ENCODE measurements at places on chromosomes 1 and 21.

DNA sequence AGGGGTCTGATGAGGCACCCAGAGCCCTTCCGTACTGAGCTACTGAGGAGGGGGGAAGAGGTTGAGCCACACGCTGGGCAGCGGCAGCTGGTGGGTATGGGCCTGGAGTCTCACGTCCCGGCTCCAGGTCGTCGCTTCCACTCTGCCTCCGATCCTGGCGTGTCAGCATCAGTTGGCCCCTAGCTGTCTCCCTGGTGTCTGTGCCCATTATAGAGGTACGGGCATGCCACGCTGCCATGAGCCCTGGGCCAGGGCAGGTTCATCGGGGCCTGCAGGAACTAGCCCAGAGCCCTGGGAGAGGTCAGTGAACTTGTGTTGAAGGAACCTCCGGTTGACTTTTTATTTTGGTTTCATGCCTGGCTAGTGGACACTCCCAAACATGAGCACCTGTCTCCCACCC lies 18.2 kb downstream of the COQ8A start:
- DNase-seq, result no peak

DNA sequence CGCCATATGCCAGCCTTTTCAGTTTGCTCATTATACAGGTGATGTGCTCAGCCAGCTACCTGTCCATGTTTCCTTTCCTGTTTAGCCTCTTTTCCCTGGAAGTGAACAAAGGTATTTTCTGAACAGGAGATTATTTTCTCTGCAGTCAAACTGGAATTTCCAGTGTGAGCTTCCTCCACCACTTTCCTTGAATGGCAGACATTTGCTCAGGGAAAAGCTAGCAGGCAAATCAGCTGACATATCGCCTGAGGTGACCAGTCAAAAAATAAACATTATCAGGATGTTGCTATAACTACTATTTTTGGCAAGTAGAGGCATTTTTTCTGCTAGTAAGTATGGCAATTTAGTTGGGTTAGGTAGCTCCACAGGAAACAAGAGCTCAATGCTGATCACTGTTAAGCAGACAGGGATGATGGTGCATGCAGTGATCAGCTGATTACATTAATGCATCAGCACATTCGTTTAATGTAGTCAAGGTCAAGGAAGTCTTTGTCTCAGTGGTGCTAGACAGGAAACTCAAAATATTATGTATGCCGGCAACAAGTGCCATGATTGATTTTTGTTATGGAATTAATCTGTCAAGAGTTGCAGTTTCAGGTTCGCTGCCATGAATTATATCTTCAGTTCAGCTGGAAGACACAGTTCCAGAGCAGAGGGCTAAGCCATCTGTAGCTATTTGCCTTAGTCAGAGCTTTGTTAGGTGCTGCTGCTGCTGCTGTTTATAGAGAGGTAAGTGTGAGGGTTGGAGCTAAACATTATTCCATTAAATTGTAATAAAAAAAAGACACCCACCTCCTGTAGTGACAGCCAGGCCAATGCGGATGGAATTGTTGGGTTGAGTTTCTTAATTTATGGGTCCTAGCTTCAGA lies 179.7 kb upstream of the ST6GALNAC5 start:
- DNase-seq, result no peak

DNA sequence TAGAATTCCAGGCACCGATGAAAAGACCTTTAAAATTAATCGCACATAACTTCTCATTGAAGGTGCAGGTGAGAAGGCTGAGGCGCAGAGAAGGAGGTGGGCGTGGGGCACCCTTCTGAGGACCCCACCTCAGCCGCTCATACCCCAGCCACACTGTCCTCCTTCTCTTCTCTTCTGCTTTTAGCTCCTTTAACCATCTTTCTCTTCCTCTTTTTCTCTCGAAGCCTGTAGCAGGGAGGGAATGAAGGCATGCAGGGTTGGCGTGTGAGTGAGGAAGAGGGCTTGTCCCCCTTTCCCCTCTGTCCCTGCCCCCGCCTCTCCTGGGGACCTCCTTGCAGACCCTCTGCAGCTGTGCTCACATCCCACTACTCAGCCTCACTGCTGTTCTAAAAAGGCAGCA lies 57.8 kb upstream of the CACNA1E start:
- DNase-seq, result no peak

DNA sequence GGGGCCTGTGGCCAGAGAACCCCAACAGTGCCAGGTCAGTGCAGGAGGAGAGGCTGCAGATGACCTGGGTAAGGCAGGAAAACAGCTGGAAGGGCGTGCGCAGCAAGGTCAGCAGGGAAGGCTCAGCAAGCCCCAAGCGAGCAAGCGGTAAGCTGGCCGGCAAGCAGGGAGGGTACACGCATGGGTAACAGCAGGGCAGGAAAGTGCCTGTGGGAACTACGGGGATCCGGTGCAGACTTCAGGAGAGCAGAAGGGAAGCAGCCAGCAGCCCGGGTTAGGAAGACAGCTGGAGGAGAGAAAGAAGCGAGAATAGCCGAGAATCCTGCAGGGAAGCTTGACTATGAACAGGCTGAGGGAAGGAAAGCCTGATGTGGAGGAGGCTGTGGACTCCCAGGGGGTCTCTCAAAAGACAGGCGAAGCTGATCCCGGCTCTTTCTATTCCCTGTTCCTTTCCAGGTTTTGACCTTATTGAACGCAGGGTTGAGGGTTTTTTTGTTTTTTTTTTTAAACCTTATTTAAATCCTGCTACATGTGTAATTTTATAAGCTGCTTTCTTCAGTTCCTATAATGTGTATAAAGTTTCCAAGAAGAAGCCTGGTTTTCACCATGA lies 20.9 kb downstream of the UMODL1 start:
- no peak for DNase-seq

DNA sequence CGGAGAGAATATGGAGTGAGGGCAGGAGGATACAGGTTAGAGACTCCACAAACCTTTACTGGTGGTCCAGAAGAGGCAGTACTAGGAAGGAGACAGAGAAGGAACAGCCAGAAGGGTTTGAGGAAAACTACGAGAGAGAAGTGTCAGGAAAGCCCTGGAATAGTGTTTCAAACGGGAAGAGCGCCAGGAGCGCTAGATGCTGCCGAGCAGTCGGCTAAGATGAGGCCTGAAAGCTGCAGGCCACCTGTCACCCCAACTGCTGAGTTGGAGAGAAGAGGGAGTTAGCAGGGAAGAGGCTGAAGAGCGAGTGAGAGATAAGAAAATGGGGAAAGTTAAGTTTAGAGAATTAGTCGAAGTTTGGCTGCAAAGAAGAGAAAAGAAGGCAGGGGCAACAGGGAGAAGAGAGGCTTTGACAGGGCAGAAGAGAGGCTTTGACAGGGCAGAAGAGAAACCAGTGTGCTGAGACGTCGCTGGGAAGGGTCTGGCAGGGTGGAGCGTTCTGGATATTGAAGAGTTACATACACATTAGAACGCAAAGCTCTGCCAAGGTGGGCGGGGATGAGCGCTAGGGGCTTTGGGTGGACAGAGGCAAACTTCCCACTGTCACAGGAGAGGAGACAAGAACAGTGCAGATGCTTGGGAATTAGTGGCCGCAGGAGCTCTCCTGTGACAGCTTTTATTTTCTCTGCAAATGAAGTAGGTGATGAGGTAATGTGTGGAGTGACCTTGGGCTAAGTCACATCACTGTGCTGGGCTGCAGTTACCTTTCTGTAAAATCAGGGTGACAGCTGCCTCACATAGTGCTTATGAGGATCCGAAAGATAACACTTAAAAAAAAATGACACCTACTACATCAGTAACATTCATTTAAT lies 31.2 kb downstream of the PCSK9 start:
- DNase-seq, result no peak

DNA sequence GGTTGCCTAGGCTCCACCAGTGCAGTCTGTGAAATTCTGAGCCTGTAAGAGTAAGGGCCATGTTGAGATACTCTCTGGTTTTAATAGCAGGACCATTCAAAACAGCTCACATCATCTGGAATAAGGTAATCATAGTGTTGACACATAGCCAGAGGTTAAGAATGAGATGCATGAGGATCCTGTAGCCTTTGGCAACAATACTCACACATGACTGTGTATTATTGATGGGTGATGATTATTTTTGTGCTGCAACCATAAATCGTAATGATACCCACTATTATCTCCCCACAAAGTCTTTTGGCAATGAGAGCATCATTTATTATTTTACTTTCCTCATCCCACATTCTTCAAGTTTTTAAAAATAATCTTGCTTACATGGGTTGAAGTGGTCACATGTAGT lies 35.5 kb downstream of the KCNK2 start:
- DNase-seq, result no peak

DNA sequence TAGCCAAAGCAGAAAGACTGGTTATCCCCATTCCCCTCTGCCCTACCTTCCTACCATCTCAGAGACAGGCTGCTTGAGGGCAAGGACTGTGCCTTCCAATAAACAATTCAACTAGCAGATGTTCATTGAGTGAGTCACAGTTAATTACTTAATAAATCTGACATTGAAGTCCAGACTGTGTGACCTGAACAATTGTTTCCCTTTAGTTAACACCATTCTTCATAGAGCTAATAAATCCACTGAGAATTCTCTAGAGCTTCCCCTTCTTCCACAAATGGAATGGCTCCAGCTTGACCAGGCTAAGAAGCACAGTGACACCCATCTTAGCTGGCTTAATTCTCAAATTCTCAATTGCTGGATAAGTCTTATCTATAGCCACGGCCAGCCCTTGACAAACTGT lies 61.9 kb upstream of the GJA5 start:
- no peak for DNase-seq

DNA sequence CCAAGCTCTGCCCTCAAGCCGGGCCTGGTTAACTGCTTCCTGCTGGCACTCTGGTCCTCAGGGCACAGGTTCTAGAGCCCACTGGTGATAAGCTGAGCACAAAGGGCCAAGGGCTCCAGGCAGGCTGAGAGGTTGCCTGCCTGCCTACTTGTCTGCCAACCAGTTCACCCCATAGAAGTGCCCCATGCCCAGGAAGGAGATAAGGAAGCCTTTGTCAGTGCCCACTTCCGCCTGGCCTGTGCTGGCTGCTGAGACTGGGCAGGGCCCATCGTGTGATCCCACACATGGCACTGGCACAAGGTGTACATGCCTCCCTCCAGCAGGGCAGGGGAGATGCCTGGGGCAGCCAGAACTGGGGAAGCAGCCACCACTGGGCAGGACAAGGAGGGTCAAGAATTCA lies 24.1 kb downstream of the SLC9A1 start:
- DNase-seq, result no peak

GRCh38 chr1:110082477-110082876 lies 12.0 kb upstream of the ALX3 start:
- no peak for DNase-seq

GRCh38 chr1:79363430-79363829 lies 356.9 kb upstream of the ADGRL4 start:
- no peak for DNase-seq

- DNase-seq, result no peak
Observed at GRCh38 chr1:229433364-229434004, 410 bp downstream of the ACTA1 start.

DNA sequence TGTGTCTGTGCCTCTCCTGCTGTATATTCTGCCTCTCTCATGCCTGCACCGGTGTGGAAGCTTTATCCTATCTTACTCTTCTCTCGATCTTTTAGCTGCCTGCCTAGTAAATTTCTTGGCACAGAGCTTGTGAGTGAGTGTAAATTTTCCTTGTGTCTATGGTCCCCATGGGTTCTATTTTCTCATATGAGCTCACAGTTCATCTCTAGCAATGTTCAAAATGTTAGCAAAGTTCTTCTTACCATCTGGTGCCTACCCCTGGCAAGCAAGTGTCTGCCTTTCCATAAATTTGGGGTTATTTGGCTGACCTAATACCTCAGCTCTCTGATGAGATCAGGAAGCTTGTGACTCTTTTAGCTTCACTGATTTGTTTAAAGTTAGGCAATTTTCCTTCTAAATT lies 572.1 kb upstream of the BRINP3 start:
- no peak for DNase-seq

DNA sequence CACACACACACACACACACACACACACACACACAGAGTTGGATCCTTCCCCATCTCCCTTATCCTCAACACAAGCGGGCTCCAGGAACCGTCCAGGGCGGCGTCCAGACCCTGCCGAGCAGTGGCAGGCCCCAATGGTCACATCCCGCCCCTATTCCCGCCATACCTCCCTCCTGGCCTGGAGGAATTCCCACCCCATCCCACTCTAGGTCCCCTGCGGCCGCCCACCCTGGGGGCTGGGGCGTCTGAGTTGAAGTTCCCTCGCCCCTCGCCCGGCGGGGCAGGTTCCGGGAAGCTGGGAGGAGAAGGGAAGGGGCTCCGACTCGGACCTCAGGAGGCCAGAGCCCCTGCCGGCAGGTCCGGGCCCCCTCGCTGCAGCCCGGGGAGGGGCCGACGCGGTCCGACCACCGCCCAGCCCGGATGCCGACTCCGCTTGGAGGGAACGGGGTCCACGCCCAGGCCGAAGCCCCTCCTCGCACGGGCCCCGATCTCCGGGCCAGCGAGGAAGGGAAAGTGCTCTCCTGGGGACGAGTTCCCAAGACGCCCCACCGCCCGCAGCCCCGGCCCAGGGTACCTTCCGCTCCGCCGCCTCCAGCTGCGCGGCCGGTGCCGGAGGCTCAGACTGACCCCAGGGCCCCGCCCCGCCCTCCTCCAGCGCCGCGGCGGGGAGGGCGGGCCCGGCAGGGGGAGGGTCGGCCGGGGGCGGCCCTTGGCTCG lies at the start of gene RHOC:
Gene RHOC (minus strand): TSS at position 623 of the 716 bp plus-strand sequence. CDS start 3,328 bp downstream, outside the sequence.
- no peak for DNase-seq

- peak; percentile 40 for DNase-seq
Observed at GRCh38 chr1:117059334-117059677, 820 bp upstream of the TTF2 start.
